ENCODE measurements at places on chromosomes 3 and 15.

DNA sequence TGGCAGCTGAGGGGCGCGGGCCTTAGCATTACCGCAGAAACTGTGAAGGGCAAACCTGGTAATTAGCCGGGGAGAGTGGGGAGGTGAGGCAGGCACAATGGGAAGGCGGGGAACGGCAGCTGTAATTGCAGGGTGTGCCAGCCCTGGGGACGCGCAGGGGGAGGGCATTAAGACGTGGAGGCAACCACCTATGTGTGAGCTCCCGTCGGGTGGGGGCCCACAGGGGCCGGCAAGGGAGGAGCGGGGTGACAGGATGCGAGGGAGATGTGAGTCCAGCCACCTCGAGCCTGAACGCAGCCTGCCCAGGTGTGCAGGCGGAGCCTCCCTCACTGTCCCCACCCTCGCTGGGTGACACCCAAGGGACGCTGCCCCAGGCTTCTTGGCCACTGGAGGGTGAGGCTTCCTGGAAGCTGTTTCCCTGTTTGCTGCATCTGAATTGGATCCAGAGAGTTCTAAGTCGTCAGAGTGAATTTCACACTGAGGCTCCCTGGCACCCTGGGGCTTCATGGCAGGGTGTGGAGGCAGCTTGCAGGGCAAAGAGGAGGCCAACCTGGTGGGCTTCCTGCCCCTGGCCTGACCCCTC, 130.6 kb upstream of the MEF2A start:
- no peak for DNase-seq

GRCh38 chr15:81113861-81114291, 20.2 kb upstream of the CFAP161 start:
- DNase-seq = peak; percentile 81

GRCh38 chr3:125028657-125029056, 27.1 kb downstream of the HEG1 start:
- peak; percentile 36 for DNase-seq

DNA sequence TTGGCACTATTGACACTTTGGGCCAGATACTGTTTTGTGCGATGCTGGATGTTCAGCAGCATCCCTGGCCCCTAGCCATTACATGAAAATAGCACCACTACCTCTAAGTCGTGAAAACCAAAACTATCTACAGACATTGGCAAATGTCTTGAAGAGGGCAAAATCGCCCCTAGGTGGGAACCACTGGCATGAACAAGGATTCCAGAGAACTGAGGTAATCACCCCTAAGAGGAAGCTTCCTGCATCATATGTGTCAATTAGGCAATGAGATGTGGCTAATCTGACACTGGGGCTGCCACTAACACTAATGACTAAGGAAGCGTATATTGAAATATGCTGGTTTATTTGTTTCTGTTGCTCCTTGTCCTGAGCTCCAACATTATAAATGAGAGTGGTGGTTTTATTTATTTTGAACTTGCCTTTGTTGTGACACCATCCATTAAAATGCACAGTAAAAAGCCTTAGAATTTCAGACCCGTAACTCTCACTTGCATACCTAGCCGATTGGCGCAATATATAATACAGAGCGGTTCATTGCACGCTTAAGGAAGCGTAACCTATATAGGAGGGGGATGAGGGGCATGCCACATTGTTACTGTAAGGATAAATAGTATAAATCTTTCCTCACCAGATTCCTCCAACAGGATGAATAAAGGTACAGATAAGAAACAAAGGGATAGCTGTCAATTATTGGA, 299.8 kb upstream of the CNTN4 start:
- DNase-seq = no peak

DNA sequence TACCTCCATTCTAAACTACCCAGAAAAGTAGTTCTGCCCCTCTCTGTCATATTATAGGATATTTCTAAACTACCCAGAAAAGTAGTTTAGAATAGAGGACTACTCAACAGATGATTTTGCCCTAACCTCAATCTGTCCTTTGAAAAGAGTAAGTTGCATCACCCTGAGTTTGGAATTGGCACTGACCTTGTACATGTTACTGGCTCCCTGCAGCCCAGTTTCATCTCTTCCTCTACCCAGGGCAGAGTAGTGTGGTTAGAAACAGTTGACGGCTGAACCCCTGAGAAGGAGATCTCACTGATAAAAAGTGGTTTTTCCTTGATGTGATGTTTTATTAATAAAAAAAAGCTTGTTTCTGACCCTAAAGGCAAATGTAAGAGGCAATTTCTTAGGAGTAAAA, 340.5 kb upstream of the NECTIN3 start:
- no peak for DNase-seq

- DNase-seq = peak; percentile 43
Observed at GRCh38 chr3:138950006-138950644, 3.1 kb downstream of the FOXL2NB start.

GRCh38 chr3:14980689-14981088, 33.3 kb downstream of the NR2C2 start:
- no peak for DNase-seq
